ENCODE measurements at places on chromosomes 2 and 18.
A peak's percentile ranks its signal among the peaks of the same experiment; 100 is the strongest.

- ATAC-seq = no peak
Measured at GRCh38 chr2:96839875-96840850, 3.7 kb downstream of the ANKRD23 start.

DNA sequence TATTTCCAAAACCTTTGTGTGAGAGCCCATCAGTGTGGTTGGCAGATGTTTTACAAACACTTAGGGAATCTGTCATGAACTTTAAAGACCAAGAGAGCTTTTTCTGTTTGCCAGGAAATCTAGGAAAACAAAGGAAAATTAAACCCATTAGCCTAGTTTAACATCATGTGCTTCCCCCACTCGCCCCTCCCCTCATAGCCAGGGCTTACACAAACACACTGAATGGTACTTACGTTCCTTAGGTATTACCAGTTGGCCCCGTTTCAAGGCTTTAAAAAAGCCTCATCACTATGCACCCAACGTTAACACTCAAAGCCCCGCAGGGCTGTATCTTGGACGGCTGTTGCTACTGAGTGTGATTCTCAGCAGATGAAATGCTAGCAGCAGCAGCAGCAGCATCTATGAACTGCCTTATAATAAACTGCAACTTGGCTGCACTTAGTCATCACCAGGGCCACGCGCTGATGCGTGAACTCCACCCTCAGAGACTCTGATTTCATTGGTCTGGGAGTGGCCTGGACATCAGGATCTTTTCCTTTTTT lies 20.1 kb upstream of the TTC39C start:
- ATAC-seq = peak; percentile 39

- peak; percentile 21 for ATAC-seq
Measured at GRCh38 chr2:131493199-131493968, 1.2 kb upstream of the MZT2A start.

- ATAC-seq = no peak
Measured at GRCh38 chr18:4762330-4762729, 307.2 kb upstream of the DLGAP1 start.

- ATAC-seq = no peak
Measured at GRCh38 chr2:237433920-237434676, 20.1 kb upstream of the COL6A3 start.

- peak; percentile 71 for ATAC-seq
Measured at GRCh38 chr2:131104487-131105155, 515 bp upstream of the PLEKHB2 start.

- ATAC-seq = no peak
Measured at GRCh38 chr18:59065684-59066083, 74.0 kb upstream of the SEC11C start.
